Cardiac fibroblast (primary cell): ENCODE measurements at places on chromosomes 11 and 22.
A peak's percentile ranks its signal among the peaks of the same experiment; 100 is the strongest.

DNA sequence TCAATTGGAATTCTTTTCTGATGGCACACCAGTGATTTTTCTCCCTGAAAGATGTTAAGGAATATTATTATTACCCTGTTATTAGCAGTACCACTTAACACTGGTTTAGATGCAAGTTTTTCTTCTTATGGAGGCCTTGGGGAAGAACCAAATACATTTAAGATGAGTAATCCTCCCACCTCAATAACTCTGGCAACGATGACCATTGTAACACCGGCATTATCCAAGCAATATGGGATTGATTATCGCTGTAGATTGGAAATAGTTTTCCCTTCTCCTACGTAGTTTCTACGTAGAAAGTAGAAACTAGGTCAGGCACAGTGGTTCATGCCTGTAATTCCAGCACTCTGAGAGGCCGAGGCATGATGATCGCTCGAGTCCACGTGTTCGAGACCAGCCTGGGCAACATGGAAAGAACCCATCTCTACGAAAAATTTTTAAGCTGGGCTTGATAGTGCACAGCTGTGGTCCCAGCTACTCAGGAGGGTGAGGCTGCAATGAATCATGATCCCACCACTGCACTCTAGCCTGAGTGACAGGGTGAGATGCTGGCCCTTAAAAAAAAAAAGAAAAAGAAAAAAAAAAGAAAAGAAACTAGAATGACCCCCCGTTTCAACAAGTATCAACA is 45.5 kb downstream of the PACSIN2 start:
- peak; percentile 44 for DNase-seq

DNA sequence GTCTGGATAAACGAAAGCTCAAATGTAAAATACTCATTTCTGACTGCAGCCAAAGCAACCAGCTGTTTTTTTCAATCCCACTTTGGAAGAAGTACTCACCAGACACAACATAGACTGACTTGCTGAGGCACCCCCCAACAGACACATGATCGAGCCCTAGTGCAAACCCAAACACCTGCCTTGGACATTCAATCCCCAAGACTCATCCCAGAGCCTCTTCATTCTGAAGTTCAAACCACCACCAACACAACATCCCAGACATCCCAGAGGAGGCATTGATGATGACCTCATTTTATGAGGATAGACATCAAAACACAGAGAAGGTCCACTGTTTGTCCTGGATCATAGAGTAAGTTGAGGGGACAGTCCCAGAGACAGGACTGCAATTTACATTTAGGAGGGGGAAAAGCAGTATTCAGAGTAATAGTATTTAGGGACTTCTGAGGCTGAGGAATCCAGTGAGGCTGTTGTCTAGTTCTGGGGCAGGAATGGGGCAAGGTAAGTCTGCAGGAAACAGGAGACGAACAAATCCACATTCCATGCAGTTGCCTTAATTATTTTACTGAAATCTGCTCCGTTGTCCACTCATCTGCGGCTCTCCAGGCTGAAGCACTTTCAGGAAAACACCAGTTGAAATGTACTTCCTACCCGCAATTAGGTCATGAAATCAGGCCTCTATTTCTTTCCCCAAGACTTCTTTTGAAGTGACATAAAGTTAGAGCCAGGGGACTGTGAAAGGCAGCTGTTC is 54.8 kb downstream of the CLPB start:
- no peak for DNase-seq

- DNase-seq, result no peak
These were observed 138.5 kb downstream of the TTC28 start for GRCh38 chr22:28541137-28541536.

DNA sequence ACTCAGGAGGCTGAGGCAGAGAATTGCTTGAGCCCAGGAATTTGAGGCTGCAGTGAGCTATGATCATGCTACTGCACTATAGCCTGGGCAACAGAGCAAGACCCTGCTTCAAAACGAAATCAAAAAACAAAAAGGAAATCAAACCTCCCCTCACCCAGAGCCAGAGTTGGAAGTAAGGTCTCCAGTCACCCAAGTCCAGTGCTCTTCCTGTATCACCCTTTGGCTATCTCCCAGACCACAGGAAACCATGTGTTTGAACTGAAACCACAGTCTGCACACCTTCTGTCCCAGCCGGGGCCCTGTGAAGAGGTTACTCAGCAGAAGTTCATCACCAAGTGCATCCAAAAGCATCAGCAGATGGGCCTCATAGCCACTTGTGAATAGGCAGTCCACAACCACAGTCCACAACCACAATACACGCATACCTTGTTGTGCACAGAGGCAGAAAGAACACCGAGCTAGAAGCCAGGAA is 4.6 kb downstream of the MYH9 start:
- DNase-seq, result peak; percentile 92

DNA sequence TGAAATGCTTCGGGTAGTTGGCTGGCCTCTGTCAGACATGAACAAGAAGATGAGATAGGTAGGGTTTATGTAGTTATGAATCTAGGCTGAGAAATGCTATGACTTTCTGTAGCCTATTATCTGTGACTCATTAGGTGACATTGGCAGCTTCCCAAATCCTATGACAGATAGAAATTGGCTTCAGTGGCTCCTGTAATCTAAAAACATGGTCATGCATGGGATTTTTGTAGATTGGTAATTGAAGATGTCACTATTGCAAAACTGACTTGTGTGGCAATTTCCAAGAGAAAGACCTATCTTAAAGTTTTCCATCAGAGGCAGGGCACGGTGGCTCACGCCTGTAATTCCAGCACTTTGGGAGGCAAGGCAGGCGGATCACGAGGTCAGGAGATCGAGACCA is 29.4 kb upstream of the GRIK4 start:
- DNase-seq, result no peak

DNA sequence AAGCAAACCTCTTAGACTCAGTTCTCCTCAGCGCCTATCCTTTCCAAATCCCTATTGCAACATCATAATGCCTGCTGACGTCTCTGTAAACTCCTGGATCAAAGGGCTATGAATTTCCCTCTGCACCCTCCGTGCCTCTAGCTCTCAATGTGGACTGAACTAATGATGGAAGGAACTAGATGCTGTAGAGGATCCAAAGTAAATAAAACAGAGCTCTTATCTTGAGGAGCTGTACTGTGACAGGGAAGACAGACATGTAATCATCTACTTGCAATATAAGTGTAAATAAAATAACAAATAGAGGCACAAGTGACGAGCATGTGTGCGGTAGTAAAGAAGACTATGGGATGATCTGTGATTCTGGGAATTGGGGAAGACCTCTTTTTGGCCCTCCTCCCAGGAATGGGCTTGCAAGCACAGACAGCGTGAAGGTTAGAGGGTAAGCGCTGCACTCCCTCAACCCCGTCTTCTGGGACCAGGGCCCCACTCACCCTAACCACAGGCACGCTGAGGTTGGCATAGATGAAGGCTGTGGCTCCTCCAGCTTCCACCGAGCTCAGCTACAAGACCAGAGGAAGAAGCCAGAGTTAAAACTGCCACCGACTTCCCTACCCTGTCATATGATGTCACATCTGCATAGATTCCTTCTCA is 42.2 kb downstream of the P4HA3 start:
- peak; percentile 64 for DNase-seq

DNA sequence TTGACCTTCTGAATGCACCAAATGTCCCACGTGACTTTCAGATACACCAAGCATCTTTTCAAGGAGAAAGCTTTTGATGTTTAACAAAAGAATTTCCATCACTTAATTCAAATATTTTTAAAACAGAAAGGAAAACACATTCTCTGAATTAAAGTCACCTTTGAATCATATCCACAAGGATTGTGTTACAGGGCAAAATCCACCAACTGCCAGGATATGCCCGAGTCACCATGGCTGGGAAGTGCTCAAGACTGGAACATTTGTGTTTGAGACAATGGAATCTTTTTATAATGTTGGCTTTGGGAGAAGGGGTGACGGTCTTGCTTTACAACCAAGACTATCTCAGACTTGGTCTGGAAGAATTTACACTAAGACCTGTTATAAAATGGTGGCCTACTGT is 40.8 kb downstream of the BID start:
- no peak for DNase-seq

DNA sequence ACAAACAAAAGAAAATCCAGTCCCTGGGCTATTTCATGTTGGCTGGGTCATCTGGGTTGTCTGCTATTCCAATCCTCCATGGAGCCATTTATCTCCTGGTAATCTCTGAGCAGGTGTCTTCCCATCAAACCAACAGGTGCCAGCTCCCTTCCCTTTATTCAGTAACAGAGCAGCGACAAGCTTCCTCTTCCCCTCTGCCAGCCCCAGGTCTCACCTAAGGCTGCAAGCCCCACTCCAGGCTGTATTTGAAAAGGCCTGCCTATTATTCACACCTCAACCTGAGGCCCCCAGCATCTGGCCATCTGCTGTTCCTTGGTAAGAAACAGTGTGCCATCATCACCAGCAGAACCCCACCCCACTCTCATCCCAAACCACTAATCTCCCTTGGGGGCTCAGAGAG is 436.2 kb downstream of the BUD13 start:
- no peak for DNase-seq

GRCh38 chr22:20014526-20015186 is 2.0 kb downstream of the ARVCF start:
- no peak for DNase-seq

- DNase-seq, result peak; percentile 96
These were observed 6.0 kb upstream of the MALAT1 start for GRCh38 chr11:65492637-65493366.
